ENCODE measurements at places on chromosomes 7 and 10. TPM values are rescaled to one million over a fixed set of nuclear protein-coding genes. Genes with fewer than 3 reads are reported as not detected.

GRCh38 chr7:46654546-46655443 is 733.7 kb upstream of the IGFBP3 start:
- DNase-seq, result peak; percentile 40

CCDC7 gene
- total RNA-seq, result 1.8 TPM

- no peak for DNase-seq
Observed at GRCh38 chr10:29377333-29377961, 88.6 kb downstream of the LYZL1 start.

GRCh38 chr10:124165827-124166226 is 72.4 kb upstream of the CHST15 start:
- no peak for DNase-seq

DNA sequence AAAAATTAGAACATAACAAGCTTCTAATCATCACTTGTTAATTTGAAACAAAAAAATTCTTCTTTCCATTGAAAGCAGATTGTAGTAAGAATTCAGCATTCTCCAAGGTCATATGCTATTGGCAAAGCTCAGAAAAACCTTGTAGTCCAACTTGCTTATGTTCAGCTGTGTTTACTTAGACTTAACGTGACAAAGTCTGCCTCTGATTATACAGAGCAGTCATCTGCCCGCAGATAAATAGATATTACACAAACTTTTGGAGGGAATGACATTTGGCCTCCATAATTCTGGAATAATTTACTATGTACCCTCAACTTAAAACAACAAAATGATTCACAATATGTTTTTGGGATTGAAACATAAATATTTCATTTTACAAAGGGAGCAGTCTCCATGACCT is 45.8 kb downstream of the MKX start:
- no peak for DNase-seq

GRCh38 chr7:3089493-3089892 is 45.8 kb upstream of the CARD11 start:
- no peak for DNase-seq

DNA sequence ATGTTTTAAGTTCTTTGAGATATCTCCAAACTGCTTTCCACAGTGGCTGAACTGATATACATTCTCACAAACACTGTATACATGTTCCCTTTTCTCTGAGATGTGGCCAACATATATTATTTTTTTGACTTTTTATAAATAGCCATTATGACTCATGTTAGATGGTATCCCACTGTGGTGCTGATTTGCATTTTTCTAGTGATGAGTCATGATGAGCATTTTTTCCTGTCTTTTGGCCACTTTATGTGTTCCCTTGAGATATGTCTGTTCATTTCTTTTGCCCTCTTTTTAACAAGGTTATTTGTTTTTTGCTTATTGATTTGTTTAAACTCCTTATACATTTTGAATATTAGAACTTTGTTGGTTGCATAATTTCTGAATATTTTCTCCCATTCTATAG is 1055.1 kb downstream of the NXPH1 start:
- DNase-seq, result peak; percentile 1

DNA sequence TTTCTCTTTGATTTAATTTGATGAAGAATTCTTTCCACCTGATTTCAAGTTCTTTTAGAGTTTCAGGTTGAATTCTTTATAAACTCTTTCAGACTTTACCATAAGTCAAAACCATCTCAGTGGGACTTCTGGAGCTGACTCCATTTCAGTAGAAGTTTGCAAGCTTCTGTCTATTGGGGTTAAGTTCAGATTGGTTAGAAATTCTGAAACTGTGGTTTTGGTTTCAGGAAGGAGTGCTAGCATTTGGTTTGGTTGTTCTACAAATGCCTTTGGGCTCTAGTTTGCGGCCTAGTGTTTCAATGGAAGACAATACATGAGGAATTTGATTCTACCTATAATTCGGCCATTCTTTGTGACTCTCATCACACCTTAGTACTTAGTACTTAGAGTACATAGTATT is 176.8 kb upstream of the RHOBTB1 start:
- no peak for DNase-seq

DNA sequence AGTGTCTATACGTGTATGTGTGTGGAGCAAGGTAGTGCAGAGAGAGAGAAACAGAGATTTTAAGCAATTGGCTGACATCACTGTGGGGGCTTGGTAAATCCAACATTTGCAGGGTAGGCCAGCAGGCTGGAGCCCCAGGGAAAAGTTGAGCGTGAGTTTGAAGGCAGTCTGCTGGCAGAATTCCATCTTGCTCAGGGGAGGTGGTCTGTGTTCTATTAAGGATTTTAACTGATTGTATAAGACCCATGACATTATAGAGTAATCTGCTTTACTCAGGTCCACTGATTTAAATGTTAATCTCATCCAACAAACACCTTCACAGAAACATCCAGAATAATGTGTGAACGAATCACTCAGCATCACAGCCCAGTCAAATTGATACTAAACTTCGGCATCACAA is 912.9 kb downstream of the GRM8 start:
- DNase-seq, result no peak

GRCh38 chr10:45152726-45153125 is 152.0 kb downstream of the ZNF22 start:
- DNase-seq, result no peak

- DNase-seq, result no peak
Observed at GRCh38 chr10:125992254-125992653, 95.9 kb downstream of the FANK1 start.

- DNase-seq, result no peak
Observed at GRCh38 chr10:107415446-107415845, 250.9 kb upstream of the SORCS1 start.

GRCh38 chr10:17847585-17848296 is 38.6 kb downstream of the MRC1 start:
- peak; percentile 4 for DNase-seq

DNA sequence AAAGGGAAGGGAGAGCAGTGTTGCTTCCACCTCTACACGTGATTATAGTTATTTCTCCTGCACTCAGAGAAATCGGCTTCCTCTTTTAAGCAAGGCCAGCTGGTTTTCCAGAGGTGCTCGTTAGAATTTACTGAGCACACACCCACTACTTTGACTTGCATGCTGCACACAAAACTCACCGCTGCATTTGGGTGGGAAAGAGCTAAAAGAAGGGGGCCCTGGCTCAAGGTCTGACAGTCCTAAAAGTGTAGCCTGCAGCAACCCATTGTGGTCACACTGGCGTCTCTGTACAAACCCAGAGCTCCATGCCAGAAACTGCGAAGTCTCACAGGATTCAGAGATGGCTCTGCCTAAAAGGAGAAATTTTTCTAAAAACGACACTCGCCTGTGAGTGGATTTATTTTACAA is 133.7 kb downstream of the SLC25A13 start:
- no peak for DNase-seq

SYCE1 gene
- not detected for total RNA-seq

- DNase-seq, result peak; percentile 73
Observed at GRCh38 chr7:55140221-55140940, 121.6 kb downstream of the EGFR start.

- DNase-seq, result no peak
Observed at GRCh38 chr10:112784022-112784461, 166.0 kb upstream of the TCF7L2 start.

DNA sequence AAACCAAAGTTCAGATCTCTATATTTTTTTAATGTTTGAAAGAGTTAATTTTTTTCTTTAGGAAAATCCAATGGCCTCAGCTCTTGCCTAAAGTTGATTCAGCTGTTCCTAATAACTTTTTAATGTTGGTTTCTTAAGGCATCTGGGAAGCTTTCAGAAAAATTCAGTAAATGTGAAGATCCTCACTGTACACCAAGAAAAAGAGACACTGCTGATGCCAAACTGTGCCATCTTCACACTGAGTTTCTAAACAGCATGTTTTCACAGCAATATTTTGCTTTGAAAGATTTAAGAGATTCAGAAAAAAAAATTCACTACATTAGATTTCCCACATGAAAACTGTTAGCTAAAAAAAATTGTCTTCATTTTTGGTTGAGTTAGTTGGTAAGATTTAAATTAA is 249.4 kb downstream of the NEBL start:
- no peak for DNase-seq

GRCh38 chr7:105028004-105028403 is 14.0 kb downstream of the KMT2E start:
- no peak for DNase-seq

BTBD16 gene
- not detected for total RNA-seq

DNA sequence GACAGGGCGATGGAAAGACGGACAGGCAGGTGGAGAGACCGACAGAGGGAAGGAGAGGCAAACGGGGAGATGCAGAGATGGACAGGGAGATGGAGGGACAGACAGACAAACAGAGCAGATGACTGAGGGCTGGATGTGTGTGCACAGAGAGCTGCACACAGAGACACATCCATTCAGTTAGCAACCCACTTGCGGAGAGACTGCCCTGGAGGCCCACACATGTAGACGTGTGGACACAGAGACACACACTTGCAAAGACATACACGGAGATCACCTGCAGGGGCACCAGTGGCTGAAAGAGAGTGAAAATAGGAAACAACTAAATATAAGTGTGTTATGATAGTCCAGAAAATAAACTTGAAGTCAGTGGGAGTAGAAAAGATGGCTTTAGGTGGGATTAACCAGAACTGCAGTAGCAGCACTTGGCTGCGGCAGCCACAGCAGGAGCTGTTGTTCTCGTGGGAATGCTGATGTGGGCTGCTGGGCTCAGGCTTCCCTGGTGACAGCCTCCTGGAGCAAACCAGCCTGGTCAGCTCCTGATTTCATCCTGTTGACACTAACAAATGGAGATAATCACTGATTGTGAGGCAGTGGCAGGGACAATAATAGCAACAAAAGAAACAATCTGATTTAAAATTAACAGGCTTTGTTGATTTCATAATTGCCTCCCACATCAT is 134.1 kb downstream of the CCNY start:
- DNase-seq, result no peak

- DNase-seq, result peak; percentile 63
Observed at GRCh38 chr7:47501406-47501805, 80.5 kb downstream of the TNS3 start.

C10orf105 gene
- not detected for total RNA-seq

DNA sequence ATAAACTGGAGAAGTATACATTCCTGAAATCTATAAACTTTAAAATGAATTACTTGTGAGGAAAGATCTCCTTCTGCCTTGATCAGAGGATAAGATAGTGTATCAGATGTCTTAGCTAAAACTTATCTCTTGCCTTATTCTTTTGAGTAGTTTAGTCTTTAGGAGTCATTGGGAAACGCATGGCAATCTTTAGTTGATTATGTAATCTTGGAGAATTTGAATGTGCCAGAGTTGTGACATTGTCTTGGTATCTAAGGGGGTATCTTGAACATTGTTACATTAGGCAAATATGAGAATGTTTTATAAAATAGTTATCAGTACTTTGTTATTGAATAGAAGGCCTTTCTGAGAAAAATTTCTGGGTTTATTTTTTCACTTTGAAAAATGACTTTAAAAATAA is 61.6 kb upstream of the ADRA2A start:
- no peak for DNase-seq

LIPK gene
- not detected for total RNA-seq

DNA sequence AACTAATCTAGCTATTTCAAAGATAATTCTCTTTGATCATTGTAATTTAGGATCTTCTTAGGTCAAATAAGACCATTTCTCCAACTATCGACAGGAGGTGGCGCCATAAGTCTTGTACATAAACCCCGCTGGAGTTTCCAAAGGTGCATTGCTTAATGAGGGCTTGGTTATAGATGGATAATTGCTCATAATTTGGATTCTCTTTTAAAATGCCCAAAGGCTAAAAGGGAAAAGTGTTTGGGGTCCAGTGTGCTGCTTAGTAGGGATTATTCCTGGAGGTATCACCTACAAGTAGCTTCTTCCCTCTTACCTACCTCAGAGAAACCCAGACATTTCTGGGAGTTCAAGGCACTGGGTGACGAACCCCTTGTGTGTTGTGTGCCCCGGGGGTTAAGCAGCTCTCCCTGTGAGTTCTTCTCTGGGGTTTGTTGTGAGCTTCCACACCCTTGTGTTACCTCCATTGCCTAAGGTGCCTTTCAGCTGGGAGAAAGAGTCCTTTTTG is 75.2 kb downstream of the PAXIP1 start:
- DNase-seq, result peak; percentile 84

DNA sequence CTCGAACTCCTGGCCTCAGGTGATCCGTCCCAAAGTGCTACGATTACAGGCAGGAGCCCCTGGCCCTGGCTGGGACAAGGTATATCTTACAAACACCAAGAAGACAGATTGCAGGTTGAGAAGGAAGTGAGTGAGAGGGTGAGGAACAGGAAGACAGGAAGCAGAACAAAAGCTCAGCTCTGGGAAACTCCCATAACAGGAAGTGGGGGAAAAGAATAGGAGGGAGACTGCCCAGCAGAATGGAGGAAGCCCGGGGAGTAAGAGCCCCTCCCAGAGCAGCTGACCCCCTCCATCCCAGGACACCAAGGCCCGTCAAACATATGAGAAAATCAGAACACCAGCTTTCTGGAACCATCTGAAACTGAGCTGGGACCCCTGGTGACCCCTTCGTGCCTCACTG is 2.9 kb downstream of the TECPR1 start:
- no peak for DNase-seq

GRCh38 chr10:126110489-126111180 is 214.3 kb downstream of the FANK1 start:
- DNase-seq, result no peak

UCN3 gene
- total RNA-seq, result not detected

HIBADH gene
- 49.8 TPM for total RNA-seq

DNA sequence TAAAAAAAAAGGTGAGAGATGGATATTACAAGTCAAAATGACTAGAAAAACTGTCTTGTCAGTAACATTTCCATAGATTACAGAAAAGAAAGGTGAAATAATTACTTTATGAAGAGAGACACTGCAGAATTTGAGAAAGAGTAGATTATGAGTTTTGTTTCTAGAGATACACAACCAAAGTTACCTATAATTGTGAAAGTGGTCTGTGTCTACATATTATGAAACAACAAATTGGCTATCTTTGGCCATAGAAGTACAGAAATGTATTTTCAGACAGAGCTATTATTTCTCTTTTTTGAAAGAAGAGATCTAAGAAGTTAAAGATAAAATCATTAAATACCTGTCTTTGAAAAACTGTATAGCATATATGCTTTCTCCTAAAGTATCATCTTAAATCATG is 30.1 kb downstream of the KCND2 start:
- no peak for DNase-seq

DNA sequence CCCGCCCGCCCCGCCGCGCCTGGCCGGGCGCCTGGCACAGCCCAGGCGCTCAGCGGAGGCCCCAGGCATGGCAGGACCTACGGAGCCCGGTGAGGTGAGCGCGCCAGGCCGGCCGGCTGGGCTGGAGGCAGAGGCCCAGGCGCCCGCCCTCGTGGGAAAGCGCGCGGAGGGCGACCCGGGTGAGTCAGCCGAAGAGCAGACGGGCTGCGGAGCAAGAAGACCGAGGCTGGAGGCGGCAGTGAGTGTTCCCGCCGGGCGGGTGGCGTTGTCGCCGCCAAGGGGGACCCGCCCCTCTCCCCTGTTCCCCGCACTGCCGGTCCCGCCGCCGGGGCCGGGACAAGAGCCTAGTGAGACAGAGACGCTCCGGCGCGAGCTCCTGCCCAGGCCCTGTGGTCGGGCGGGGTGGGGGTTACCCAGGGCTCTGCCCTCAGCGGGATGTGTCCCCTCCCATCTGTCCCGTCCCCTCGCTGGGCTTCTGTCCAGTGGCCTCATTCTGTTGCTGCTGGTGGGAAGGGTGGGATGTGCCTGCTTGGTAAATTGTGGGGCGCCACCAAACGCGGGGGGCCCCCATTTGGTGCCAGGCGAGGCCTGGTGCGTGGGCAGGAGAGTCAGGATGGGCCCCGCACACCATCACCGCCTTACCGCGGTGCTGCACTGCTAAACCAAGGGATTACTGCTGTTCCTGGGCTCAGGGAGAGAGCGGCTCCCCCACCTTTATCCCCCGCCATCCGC is 17.0 kb upstream of the NODAL start:
- DNase-seq, result peak; percentile 83

GRCh38 chr7:14739168-14739840 is 163.2 kb downstream of the DGKB start:
- peak; percentile 50 for DNase-seq

TUBB8 gene
- not detected for total RNA-seq

All from Daoy (cell line).